ENCODE measurements at places on chromosomes 11 and 22. TPM values are rescaled to one million over a fixed set of nuclear protein-coding genes. Genes with fewer than 3 reads are reported as not detected.

GRCh38 chr11:59106363-59107336, at the start of gene FAM111B:
FAM111B (plus strand) TSS chr11:59107237; CDS start chr11:59109626, 2,389 bp downstream.
- ATAC-seq: peak; percentile 93

DNA sequence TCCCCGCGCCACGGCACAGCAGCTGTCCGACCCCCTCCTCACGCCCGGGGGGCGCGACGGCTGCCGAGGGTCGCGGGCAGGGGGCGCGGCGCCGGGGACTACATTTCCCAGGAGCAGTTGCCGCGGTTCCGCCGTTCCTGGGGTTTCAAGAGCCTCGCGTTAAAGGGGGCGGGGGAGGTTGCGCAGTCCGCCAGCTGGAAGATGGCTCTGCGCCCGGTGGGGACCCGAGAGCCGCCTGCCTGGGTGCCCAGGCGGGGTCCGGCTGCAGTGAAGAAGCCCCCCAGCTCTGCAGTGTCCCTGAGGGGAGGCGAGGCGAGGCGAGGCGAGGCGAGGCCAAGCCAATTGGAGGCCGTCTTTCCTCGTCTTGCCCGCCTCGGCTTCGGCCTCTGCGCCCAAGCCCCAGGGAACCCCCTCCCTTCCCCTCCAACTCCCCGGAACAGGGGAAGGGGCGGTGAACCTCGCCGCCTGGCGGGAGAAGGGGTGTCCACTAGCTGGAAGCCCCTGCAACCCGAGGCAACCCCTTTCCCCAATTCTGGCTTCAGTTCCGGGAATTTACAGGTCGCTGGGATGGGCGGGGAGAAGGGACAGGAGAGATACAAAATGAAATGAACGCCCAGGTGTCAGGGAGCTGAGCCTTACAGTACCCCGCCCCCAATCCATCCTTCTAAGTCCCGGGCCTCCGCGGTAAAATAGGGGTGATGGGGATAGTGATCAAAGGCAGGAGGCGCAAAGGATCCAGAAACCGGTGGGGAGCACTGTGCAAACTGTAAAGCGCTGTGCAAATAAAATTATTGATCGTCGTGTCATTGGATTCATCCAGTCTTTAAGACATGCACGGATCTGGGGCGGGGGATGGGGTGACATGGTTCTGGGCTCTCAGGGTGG, 5.2 kb upstream of the GCAT start:
- ATAC-seq: peak; percentile 68

GRCh38 chr11:3121416-3121815, 43.7 kb downstream of the OSBPL5 start:
- no peak for ATAC-seq

DNA sequence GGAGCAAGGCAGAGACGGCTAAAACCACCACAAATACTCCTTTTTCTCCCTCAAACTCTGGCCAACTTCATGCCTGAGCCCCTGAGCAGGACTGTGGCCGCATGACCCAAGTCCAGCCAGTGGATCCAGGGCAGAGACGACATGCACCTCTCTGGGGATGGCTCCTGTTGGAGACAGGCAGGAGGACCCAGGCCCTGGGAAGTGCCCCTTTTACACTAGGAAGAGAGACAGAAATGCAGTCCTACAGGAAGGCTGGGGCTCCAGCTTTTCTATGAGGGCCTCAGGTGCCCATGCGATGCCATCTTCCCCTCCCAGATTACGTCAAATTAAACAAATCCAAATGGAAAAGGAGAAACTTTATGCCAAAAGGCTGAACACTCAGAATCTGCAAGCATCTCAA, 498.0 kb downstream of the BRD1 start:
- no peak for ATAC-seq

SLC22A12 gene
- total RNA-seq: 0.19 TPM
